ENCODE measurements at places on chromosomes 5 and 9. TPM values are rescaled to one million over a fixed set of nuclear protein-coding genes. Genes with fewer than 3 reads are reported as not detected.

PAPPA gene
- 23.4 TPM for total RNA-seq

PCDHGC3 gene
- 55.5 TPM for total RNA-seq

PKD2L2 gene
- not detected for total RNA-seq

TTLL11 gene
- total RNA-seq, result 2.5 TPM

HTR4 gene
- not detected for total RNA-seq
